ENCODE measurements at places on chromosomes 5 and 9.

GRCh38 chr9:25939126-25939525 lies 260.9 kb upstream of the TUSC1 start:
- no peak for DNase-seq

DNA sequence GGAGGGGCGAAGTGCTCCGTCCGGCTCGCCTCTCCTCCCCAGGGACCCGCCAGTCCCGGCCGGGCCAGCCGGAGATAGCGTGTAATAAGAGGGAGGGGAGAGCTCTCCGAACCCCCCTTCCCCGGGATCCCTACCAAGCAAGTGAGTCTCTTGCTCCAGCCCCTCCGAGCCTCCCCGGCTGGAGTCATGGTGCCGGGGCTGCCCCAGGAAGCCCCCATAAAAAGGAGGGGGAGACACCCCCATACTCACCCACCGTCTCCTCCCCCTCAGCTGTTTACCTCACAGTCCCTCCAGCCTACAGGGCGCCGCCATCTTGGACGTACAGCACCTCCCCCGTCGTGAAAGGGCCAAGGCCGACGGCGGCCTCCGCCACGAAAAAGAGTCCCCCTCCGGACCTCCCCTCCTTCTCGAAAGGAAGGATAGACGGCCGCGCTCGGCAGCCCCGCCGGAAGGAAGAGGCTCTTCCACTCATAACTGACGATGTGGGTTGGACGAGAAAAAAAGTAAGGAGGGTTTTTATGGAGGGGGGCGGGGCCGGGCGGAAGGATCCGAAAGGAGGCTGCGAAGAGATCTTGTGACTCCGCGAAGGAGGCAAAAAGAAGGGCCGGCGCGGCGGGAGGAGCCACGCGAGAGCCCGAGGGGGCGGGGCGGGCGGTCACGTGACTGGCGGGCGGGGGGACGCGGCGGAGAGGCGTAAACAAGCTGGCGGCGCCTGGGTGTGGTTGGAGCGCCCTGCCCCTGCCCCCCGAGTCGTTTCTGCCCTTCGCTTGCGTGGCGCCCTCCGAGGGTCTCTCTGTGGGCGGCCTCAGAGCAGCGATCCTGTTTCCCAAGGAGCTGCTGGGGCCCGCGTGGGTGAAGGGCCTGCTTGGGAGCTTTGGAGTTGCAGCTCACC lies at the start of gene TSC1:
Gene TSC1 (minus strand): TSS at position 323 of the 892 bp plus-strand sequence. CDS start 15,744 bp downstream, outside the sequence.
- DNase-seq = peak; percentile 28

GRCh38 chr9:21674894-21675293 lies 127.5 kb upstream of the MTAP start:
- DNase-seq = peak; percentile 67

GRCh38 chr5:2857837-2858236 lies 106.4 kb upstream of the IRX2 start:
- no peak for DNase-seq

DNA sequence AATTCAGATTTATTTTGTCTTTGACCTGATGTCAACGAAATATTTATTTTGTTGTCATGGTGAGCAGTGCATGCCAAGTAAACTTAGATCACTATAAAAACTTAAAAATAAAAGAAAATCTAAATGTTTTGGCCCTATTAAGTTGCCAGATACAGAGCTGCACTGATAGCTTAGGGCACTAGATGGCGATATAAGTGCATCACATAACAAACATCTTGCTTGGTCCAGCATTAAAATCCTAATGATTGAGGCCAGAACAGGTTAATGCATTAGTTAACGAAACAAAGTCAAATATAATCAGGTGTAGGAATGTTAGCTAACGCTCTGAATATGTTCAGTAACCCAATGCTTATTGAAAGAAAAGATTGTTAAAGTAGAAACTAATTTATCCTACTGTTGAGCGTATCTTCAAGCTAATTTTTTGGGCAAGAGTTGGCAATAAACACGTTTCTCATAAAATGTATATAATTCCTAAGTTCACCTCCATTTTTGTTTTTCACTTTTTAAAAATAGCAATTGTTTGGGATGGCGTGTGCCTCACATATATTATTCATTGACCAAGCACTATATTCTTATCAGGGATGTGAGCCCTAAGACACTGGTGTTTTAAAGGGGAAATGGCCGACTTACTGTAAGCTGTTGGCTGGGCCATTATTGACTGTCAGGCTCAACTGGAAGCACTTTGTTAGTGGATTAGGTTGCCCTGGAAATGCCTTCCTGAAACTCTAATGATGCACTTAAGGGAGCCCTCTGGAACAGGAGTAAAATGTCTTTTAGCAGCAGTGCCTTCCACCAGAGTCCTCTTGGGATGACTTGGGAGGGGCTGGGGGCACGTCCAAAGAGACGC lies 33.3 kb downstream of the KCTD16 start:
- peak; percentile 72 for DNase-seq

DNA sequence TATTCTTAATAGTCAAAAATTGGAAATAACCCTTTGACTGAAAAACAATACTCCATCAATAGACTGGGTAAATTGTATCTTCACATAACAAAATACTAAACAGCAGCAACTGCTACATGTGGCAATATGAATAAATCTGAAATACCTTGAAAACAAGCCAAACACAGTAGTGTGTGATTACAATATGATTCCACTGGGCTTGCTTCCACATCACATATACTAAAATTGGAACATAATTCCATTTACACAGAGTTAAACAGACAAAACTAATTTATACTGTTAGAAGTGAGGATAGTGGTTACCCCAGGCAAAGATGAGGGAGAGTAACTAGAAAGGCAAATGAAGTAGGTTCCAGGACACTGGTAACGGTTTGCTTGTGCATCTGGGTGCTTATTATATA lies 20.4 kb downstream of the FNIP1 start:
- no peak for DNase-seq

- DNase-seq = no peak
These were observed 69.8 kb downstream of the KDM4C start for GRCh38 chr9:6827439-6828145.

- no peak for DNase-seq
These were observed 419.8 kb downstream of the DMRT2 start for GRCh38 chr9:1469996-1470395.

GRCh38 chr5:140011297-140011802 lies 31.7 kb downstream of the NRG2 start:
- peak; percentile 87 for DNase-seq

DNA sequence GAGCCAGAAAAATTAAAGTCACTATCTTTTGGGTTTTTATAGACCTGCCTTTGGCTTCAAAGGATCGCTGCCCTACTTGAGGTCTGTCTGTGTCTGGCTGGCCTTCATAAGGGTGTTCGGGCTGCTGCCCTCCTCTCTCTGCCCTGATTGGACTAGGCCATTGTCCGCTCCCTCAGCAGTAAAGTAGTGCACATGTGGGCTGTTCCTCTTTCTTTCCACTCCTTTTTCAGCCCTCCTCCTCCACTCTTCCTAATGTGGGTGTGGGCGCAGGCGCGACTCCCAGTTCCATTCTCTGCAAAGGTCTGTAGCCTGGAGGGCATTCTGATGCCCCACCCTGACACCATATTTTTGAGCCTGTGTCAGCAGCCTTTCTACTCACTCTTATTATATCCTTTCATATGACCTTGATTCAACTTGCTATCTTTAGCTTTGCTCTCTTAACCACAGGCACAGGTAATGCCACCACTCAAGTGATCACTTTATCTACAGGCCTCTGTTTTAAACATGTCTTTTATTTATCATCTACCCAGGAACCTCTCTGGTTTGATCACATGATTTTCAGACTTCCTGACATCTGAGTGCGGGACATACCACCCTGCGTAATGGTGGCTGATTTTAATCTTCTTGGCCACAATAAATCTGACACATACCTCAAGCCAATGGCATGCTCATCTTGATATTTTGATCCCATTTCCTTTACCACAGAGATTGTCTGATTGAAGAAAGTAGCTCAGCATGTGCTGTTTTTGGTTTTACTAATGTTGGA lies 144.5 kb downstream of the AOPEP start:
- no peak for DNase-seq

GRCh38 chr9:129095170-129095667 lies 14.3 kb downstream of the DOLPP1 start:
- no peak for DNase-seq

GRCh38 chr5:133468596-133468995 lies 143.7 kb downstream of the FSTL4 start:
- DNase-seq = no peak

- no peak for DNase-seq
These were observed 35.6 kb downstream of the NFIB start for GRCh38 chr9:14278291-14278721.

DNA sequence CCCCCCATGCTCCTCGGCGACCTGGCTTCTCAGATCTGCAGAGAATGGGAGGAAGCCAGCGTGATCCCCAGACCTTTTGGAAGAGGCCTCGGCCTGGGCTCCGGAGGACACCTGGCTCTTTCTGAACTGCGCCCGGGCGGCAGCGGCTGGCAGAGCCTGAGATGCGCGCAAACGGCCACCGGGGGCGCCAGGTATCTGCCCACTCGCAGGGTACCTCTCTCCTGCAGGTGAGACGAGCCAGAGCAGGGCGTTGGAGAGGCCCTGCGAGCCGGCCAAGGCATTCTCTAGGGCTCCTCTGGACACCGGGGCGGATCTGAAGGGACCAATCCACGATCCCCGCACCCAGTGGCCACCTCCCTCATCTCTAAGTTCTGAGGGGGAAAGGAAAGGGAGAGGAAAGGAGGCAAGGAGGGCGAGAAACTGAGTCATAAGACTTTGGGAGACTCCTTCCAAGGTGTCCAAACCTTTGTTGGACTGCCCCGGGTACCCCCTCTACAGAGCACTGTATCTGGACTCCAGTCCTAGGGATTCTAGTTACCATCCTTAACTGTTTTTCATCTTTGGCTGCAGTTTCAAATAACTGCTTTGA lies 55.0 kb upstream of the SLC46A2 start:
- DNase-seq = no peak

- no peak for DNase-seq
These were observed 164.7 kb downstream of the GRIA1 start for GRCh38 chr5:153655201-153655510.

- DNase-seq = no peak
These were observed 17.6 kb upstream of the FCHO2 start for GRCh38 chr5:72938206-72938605.

DNA sequence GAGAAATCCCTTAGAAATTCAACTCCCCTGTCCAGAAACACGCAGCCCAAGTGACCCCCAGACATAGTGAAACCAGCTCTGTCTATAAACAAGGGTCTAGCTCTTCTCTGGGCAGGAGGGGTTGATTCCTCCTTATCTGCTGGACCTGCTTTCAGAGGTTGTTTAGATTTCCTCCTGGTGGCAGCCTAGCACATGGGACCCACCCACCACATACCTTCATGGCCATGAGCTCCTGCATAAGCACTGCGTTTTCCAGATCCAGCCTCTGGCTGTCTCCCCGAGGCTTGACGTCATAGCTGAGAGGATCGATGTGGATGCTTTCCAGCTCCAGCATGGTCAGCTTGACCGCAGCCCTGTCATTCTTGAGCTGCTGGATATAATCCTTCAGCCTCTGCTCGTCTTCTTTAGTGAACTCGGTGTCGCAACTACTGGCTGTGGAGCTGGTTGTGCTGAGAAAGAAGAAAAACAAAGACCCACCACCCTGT lies 77.0 kb downstream of the DCP2 start:
- DNase-seq = no peak

DNA sequence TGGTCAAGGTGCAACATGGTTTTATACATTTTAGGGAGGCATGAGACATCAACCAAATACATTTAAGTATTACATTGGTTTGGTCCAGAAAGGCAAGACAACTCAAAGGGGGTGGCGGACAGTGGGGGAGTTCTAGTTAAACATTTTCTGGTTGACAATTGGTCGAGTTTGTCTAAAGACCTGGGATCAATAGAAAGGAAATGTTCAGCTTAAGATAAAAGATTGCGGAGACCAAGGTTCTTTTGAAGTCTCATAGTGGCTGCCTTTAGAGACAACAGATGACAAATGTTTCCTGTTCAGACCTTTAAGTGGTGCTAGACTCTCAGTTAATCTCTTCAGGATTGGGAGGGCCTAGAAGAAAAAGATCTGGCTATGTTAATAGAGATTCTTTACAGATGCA lies 47.7 kb upstream of the TTC39B start:
- no peak for DNase-seq

DNA sequence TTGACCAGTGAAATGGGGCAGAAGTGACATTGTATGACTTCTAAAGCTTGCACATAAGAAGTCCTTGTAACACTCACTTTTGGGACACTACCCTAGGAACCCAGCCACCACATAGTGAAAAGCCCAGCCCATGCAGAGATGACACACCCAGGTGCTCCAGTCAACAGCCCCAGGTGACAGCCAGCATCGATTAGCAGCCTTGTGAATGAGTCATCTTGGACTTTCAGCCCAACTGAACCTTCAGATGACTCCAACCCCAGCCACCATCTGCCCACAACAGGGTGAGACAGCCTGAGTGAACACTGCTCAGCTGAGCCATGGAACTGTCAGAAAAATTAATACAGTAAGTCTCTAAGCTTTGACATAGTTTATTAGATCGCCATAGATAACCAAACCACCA lies 458.6 kb downstream of the ZSWIM6 start:
- no peak for DNase-seq

GRCh38 chr5:38670066-38670465 lies 113.6 kb upstream of the LIFR start:
- DNase-seq = no peak

DNA sequence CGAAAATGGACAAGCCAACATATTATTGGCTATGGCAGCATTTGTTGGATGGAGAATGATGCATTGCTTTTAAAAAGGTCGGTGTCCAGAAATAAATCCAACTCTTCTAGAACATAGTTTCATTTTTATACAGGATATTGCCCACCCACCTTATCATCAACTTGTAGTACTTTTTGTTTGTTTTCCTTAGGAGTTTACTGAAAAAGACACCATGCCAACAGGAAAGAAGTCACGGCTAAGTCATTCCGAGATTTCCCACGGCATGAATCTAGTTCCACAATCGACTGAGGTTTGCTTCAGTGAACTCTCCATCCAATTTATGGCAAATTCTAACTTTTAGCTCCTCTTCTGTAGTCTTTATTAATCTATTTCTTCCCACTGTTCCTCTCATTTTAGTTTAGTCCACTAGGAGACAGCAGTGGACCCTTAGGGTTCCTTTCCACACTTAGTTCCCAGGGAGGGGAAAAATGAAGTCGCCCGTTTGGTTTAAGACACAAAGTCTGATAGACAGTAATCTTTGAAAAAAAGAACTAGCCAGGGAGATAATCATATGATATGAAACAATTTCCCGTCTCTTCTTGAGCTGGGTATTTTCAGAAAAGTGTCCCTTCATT lies 237.5 kb downstream of the AP3B1 start:
- DNase-seq = no peak

- DNase-seq = no peak
These were observed 2.9 kb upstream of the PAX5 start for GRCh38 chr9:37036776-37037502.
